CD4-positive, alpha-beta T cell treated with Interleukin-4 for 1 hour (primary cell): ENCODE measurements at places on chromosomes 3 and 15.
A peak's percentile ranks its signal among the peaks of the same experiment; 100 is the strongest.

GRCh38 chr3:30778933-30779332, 115.5 kb downstream of the GADL1 start:
- no peak for DNase-seq

GRCh38 chr3:98977520-98977919, 76.0 kb upstream of the DCBLD2 start:
- no peak for DNase-seq

DNA sequence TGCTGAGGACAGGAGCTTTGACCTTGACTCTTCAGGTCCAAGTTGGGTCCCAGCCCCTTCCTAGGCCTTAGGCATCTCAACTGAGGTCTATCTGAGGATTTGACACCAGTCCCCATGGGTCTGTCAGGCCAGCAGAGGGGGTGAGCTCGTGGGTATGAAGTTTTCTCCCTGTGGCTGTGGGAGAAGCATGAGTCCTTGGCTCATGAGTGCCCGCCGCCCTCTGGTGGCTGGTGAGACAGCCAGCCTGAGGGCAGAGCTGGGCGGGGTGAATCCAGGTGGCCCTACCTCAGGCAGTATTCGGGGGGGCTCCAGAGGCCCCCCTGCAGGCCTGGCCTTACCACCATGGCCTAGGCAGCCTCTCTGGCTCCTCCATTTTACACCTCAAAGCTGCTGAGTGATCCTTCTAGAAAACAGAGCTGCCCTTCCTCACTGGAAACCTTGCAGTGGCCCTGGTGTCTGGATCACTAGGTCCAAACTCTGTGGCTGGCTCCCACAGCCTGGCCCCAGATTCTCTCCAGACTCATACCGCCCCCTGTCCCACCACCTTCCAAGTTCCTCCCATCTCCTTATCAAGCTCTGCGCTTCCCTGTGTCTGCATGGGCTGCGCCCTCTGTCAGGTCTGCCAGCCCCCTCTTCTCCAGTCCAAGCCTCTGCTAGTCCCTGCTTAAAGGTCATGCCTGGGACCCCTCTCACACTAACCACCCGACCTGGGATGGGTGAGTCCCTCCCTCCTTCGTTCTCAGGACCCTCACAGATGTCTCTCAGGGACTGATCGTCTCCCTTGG, 16.1 kb downstream of the SH2D7 start:
- DNase-seq = peak; percentile 88

DNA sequence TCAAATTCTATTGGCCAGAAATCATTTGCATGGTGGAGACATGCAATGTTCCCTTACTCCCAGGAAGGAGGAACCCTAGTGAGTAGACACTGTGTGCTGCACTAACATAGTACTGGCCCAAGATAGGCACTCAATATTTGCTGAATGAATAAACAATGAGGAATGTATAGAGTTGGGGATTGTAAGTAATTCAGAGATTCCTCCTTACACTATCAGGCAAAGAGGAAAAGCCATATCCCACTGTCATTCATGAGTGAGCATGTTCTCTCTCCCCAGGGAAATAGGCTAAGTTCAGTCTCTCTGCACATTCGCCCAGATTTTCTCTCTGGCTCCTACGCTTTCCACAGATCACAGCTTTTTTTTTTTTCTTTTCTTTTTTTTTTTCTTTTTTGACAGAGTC, 154.9 kb upstream of the WNT5A start:
- no peak for DNase-seq

GRCh38 chr15:45666119-45666875, 31.5 kb downstream of the SQOR start:
- no peak for DNase-seq

DNA sequence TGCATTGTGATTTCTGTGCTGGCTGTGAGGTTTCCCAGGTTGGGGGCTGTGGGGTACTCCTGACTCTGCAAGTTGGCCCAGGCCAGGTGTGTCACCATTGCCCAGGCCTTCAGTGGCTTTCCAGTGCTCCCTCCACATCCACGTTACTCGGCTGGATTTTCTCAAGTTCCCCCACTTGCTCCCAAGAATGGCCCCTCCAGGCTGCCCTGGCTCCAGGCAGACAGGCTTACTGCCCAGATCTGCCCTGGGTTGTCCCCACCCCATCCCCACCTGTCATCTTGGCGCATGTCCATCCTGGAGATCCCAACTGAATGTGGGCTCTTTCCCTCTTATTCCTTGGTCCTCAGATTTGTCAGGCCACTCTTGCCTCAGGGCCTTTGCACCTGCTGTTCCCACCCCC, 3.6 kb downstream of the APBA2 start:
- DNase-seq = no peak

DNA sequence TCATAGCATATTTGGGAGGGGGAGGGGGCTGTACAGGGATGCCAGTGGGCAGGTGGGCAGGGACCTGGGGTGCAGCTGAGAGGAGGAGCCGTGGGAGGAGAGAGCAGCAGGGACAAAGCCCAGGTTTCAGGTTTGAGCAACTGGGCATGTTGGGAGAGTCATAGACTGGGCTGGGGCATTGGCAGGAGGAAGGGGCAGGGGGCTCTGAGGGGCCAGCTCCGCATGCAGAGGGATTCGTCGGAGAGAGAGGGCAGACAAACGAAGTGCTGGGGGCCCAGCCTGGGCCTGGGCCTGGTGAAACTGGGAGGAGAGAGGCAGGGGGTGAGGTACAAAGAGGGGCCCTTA, 25.2 kb downstream of the RASGRF1 start:
- no peak for DNase-seq

DNA sequence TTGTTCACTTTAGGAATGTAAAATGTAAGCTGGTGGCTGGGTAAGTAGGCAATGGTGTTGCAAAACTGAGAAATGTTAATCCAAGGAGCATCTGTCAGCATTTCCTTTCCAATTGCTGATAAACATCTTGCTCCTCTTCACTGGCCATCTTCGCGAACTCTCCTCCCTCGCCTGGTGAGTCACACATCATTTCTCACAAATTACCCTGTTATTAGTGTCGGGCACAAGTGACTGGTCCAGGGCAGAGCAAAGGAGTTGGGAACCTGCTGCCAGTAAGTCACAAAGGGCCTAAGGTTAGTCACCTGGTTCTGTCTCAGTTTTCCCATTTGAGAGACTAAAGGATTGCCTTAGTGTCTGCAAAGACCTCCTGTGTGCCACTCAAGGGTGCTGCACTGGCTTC, 13.0 kb downstream of the CERS3 start:
- DNase-seq = no peak

- no peak for DNase-seq
These were observed 10.7 kb upstream of the SHISA5 start for GRCh38 chr3:48514431-48515227.

GRCh38 chr15:93658026-93658816, 569.2 kb upstream of the RGMA start:
- no peak for DNase-seq

GRCh38 chr15:40235201-40235885, 3.5 kb upstream of the PAK6 start:
- DNase-seq = no peak

DNA sequence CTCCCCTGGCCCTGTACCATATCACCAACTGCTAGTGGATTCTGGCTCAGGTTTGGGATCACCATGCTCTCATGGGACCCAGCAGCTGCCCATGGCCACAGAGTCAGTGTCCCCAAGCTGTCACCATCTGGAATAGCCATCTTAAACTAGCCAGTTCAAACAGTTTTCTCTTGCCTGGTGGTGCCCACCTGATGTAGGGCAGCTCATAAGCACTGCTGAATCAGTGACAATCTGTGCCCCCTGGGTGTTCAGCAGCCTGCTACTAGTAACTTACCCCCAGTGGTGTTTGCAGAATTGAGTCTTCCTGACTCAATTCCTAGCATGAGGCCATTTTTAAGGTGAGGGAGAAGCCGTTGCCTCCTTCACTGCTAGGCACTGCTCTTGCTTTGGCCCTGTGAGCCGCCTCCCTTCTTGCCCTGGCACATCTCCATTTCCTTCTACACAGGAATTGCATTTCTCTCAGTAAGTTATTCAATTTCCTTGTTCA, 7.9 kb downstream of the RPSA start:
- DNase-seq = no peak

DNA sequence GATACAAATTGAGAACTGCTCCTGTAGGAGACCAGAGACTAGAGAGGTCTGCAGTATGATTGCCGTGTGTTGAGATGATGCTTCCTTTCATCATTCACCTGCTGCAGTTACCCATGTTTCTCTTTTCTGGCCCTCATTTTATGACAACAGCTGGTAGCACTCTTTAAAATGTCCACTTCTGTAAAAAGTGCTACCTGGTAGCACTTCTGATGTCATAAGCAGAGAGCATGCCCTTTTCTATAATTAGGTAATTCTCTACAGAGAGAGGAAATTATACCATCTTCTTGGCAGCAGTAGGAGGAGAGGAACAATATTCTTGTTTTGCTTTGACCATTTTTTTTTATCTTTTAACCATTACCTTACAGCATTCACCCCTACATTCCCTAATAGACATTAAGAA, 123.8 kb downstream of the PPM1L start:
- no peak for DNase-seq

DNA sequence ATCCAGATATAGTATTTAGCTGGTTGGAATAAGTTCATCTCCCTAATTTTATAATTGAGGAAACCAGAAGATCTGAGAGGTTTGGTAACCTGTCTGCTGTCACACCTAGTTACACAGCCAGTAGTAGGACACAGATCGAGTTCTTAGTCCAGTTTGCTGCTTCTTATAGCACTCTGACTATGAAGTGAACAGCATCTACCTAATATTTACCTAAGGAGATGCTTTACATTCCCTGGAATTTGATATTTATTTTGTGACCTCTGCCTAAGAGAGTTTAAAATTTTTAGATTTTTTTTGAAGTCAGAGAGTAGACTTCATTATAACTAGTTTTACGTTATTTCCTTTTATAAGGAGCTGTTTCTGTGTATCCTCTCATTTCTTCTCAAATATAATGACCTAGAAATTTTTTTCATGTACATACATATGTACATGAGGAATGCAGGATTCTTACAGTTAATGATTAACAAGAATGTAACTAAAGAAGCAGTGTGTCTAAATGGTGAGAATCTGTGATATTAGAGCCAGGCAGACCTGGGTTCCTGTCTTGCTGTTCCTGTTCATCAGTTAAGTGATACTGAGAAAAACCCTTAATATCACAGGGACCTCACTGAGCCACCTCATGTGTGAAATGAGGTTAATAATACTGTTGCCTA, 4.3 kb downstream of the ARHGEF26 start:
- no peak for DNase-seq

GRCh38 chr3:38576526-38577370, 72.7 kb downstream of the SCN5A start:
- DNase-seq = no peak
